Stimulated activated CD4-positive, alpha-beta T cell treated with anti-CD3 and anti-CD28 coated beads, Interleukin-15, amount 100 ng/mL, for 1 hour (primary cell): ENCODE measurements at places on chromosomes 11 and 22.

DNA sequence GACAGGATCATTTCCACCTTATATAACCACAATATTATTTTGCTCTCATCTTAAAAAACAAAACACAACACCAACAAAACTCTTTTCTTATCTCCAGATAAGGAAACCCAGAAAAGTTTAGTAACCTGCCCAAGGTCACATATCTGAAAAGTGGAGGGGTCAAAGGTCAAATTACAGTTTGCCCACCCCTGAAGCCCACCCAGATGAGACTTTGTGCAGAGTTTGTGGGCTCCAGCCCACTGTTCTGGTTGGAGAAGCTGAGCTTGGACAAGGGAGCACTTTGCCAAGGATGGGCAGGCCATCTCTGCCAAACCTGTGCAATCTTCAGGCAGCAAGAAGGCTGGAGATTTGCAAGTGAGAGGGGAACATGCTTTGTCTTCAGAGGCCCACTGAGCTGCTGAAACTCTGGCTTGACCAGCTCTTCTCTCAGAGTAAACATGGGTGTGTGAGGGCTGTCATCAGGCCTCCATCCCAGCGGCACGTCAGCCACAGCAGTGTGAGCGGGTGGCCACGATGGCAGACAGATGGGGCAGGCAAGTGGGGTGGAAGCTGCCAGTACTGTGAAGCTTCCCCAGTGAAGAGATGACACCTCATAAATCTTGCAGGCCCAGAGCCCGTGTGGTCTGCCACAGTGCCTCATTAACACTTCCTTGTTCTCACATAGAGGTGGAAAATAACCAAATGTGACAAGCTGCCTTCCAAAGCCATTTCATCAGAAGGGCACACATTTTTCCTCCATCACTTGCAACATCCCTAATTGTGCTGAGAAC lies 111.8 kb downstream of the CCDC81 start:
- no peak for DNase-seq

DNA sequence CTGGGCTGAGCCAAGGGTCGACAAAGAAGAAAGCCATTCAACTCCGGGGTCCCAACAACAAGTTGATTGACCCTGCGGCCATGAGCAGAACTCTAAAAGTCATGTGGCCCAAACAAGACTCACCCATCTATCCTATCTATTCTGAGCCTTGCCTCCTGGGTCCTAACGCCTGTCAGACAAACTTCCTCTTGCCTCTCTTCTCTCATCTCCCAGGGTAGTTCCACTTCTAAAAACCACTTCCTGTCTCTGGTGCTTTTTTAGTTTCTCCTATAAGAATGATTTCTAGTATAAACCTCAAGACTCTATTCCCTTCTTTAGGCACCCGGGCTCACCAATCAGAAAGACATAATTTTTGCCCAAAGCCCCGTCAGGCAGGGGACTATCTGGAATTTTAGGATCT lies 530.2 kb downstream of the DLG2 start:
- DNase-seq = no peak

- no peak for DNase-seq
Measured at GRCh38 chr22:41437198-41437597, 9.4 kb downstream of the TOB2 start.

GRCh38 chr11:44791316-44791925 lies 64.7 kb downstream of the TSPAN18 start:
- no peak for DNase-seq

DNA sequence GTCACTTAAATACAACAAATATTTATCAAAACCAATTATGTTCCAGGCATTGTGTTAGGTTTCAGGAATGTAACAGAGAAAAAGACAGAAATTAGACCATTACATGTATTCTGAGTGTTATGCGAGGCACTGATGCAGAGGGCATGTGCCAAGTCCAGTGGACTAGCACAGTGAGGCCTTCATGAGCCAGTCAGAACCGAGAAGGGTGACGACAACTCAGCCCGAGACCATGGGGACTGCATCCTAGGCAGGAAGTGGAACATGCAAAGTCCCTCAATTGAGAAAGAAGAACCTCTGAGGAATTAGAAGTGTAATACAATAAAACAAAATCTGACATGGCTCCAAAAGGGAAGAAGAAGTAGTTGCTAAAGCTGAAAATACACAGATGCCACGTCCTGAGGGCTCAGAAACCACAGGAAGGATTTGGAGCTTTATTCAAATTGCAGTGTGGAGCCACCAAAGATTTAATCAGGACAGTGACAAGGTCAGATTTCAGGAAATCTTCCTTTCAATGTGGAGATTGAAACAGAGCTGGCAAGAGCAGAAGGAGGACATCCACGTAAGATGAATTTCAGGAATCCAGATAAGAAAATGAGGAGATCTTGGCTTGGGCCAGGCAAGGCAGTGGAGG lies 529.6 kb downstream of the NTM start:
- no peak for DNase-seq

DNA sequence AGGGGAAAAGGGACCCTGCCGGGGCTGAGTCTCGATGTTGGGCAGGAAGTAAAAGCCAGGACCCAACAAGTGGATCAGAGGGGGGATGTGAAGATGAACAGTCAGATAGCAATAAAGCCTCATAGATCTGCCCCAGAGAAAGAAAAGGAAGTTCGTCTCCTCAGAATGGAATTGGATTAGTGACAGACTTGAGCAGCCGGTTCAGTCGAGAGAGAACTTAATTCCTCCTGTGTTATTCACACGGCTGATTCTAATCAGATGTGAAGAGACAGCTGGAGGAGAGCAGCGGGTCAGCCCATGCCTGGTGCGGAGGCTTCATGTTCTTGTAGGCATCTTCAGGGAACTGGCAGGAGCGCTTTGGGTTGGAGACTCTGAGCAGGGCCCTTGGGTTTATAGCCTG lies 29.3 kb upstream of the CABP7 start:
- DNase-seq = no peak

GRCh38 chr22:39905687-39906086 lies 4.8 kb downstream of the GRAP2 start:
- DNase-seq = no peak

GRCh38 chr22:26658161-26658560 lies 773 bp downstream of the MIAT start:
- DNase-seq = no peak
